ENCODE measurements at places on chromosomes 2 and 18.

- no peak for DNase-seq
These were observed 6.3 kb upstream of the PLEKHM3 start for GRCh38 chr2:208031608-208032019.

DNA sequence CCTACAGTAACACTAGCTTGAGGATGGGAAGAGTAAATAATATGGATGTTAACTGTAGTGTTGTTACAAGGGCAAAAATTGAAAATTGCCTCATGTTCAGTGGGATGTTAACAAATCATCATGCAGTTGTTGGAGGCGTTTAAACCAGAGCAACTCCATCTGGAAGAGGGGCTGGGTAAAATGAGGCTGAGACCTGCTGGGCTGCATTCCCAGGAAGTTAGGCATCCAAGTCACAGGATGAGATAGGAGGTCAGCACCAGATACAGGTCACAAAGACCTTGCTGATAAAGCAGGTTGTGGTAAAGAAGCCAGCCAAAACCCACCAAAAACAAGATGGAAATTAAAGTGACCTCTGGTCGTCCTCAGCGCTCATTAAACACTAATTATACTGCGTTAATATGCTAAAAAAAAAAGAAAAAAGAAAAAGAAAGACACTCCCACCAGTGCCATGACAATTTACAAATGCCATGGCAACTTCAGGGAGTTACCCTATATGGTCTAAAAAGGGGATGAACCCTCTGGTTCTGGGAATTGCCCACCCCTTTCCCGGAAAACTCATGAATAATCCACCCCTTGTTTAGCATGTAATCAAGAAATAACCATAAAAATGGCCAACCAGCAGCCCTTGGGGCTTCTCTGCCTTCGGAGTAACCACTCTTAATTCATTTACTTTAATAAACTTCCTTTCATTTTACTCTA, 101.4 kb downstream of the MYO5B start:
- no peak for DNase-seq

DNA sequence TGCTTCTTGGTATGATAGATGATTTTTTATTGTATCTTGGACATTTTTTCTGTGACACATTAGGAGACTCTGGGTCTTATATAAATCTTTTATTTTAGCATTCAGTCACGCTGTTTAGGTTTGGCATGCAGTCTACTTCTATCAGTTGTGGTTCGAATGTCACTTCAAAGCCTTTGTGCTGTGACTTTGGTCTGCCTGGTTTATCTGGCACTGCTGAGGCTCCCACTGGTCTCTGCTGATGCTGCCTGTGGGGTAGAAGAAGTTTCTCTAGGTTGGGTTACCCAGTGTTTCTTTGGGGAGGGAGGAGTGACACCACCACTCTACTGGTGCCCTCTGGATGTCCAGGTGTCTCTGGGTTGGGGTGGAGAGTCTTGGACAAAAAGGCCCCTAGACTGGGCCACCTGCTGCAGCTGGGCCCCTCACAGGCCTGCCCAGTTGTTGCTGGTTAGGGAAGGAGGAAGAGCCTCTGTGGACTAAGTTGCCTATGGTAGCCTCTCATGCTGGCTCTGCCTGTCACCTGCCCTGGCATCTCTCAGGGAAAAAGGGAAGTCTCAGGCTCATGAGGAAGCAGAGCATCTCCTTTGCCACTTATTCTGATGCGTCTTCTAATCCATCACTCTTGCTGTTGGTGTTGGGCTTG, 115.4 kb upstream of the HS6ST1 start:
- no peak for DNase-seq

DNA sequence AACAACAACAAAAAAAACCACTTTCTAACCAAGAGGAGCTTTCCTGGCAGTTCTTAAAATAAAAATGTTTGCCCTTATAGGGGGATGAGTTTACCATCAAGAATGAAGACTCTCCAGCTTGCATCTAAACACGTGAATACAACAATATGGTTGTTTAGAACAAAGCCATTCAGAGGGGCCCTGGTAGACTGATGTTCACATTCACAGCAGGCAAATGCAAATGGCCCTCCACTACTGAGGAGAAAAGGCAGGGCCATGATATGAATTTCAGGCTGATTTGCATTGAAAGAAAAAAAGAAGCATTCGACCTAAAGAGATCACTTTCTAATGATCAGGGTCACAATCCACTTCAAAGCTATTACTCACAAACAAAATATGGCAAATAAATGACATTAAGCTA, 65.3 kb upstream of the OTOS start:
- DNase-seq: no peak

GRCh38 chr18:8844721-8845148, 139.4 kb downstream of the MTCL1 start:
- DNase-seq: no peak

DNA sequence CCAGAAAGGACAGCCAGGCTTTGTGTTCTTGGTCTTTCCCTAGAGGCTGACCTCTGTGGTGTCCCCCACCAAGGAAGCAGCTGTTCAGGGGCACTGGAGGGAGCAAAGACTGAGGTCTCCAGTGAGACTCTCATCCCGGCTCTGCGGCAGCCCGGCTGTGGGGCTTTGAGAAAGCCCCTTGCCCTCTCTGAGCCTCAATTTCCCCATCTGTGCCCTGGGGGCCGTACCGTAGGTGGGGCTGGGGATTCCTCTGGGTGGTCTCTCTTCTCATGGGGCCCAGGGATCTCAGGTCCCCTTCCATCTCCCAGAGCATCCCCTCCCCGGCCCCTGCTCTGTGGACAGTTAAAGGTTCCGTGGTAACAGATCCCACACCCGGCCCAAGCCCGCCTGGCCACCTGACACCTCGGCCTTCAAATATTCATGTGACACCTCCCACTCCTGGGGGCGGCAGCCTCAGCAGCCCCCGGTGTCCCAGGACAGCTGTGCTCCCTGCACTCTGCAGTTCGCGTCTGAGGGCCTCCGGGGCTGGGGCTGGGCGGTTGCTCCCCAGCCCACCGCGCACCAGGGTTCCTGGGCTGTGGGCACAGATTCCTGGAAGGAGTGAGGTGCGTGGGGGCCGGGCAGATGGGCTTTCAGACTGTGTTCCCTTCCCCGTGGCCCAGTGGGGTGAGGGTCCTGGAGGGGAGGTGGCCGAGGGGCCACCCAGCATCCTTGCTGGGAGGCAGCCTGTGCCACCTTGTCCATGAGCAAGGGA, 15.1 kb upstream of the KLHL30 start:
- DNase-seq: no peak

GRCh38 chr2:19337202-19337601, 21.2 kb downstream of the OSR1 start:
- no peak for DNase-seq

- no peak for DNase-seq
These were observed 78.6 kb downstream of the SCG2 start for GRCh38 chr2:223523551-223524001.

GRCh38 chr2:127637236-127637630, 8.7 kb upstream of the GPR17 start:
- DNase-seq: no peak

- DNase-seq: peak; percentile 18
These were observed 191.9 kb downstream of the ARL4C start for GRCh38 chr2:234304950-234305349.

- DNase-seq: no peak
These were observed 99.6 kb upstream of the RIOK3 start for GRCh38 chr18:23353459-23353858.

- DNase-seq: no peak
These were observed 113.4 kb upstream of the PDE1A start for GRCh38 chr2:182540252-182540651.

- DNase-seq: no peak
These were observed 649.5 kb upstream of the ZNF804A start for GRCh38 chr2:183948861-183949260.

GRCh38 chr18:319720-320119, 51.9 kb upstream of the THOC1 start:
- DNase-seq: no peak

GRCh38 chr2:55995902-55996301, 72.3 kb upstream of the EFEMP1 start:
- DNase-seq: no peak

DNA sequence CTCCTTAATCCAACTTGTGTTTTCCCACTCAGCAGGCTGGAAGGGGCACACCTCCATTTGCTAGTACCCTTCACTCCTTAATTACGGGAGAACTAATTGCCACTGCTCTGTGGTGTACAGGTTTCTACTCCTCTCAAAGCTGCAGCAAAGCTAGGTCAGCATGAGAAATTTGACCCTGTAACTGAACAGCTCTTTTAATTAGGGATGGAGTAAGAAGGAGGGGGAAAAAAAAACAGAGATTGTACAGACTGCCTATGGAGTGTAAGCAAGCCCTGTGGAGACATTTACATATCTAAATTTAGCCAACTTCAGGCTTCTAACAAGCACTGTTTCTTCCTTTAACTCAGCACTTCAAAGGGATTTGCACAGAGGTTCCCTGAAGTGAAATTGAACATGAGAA, 629.7 kb upstream of the SETBP1 start:
- DNase-seq: peak; percentile 18

- no peak for DNase-seq
These were observed 8.6 kb upstream of the NEU2 start for GRCh38 chr2:233023761-233024410.

GRCh38 chr2:9380702-9381628, 42.4 kb downstream of the ITGB1BP1 start:
- no peak for DNase-seq

- no peak for DNase-seq
These were observed 295.8 kb upstream of the PARD3B start for GRCh38 chr2:204249437-204249836.

GRCh38 chr2:44291281-44292248, 16.3 kb downstream of the SLC3A1 start:
- peak; percentile 70 for DNase-seq
